ENCODE measurements at places on chromosomes 4 and X.

DNA sequence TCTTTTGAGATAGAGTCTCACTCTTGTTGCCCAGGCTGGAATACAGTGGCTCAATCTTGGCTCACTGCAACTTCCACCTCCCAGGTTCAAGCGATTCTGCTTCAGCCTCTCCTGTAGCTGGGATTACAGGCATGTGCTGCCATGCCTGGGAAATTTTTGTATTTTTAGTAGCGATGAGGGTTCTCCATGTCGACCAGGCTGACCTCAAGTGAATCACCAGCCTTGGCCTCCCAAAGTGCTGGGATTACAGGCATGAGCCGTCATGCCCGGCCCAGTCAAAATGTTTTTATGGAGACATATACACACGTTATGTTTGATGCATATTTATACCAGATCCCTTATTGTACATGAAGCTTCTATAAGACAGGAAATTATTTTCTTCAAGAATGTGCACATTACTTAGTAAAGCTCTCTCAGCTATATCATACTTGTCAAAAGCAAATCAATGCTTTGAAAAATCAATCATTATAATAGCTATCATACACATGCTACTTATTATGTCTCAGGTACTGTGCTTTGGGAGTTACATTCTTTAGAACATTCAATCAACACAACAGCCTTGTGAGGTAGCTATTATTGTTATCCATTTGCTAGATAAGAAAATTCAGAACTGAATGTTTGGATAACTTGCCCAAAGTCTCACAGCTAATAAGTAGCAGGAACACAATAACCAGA lies 269.2 kb downstream of the FSTL5 start:
- DNase-seq: peak; percentile 14

GRCh38 chrX:101022020-101022419 lies 29.9 kb downstream of the TRMT2B start:
- no peak for DNase-seq

DNA sequence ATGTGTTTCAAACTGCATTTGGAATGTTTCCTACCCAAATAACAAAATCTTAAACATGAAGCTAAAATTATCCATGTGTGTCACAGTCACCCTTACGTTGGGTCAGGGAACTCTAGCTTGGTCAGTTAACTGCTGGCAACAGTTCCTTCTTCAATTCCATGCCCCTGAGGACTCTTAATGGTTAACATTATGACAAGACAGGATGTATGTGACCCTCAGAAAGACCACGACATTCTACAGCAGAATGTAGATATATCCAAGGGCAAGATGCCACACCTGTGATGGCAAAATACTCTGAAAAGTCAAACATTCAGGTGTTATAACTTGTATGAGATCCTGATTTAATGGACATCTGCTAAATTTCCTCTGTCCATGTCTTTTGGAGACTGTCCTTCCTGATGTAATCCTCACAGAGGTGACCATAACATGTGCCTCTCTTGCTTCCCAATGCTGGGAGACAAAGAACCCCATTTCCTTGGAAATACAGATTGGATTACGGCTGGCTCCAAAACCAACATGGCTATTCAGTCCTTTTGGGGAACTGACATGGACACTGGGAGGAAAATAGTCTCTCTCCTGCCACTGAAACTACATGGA lies 39.1 kb downstream of the YTHDC1 start:
- no peak for DNase-seq

DNA sequence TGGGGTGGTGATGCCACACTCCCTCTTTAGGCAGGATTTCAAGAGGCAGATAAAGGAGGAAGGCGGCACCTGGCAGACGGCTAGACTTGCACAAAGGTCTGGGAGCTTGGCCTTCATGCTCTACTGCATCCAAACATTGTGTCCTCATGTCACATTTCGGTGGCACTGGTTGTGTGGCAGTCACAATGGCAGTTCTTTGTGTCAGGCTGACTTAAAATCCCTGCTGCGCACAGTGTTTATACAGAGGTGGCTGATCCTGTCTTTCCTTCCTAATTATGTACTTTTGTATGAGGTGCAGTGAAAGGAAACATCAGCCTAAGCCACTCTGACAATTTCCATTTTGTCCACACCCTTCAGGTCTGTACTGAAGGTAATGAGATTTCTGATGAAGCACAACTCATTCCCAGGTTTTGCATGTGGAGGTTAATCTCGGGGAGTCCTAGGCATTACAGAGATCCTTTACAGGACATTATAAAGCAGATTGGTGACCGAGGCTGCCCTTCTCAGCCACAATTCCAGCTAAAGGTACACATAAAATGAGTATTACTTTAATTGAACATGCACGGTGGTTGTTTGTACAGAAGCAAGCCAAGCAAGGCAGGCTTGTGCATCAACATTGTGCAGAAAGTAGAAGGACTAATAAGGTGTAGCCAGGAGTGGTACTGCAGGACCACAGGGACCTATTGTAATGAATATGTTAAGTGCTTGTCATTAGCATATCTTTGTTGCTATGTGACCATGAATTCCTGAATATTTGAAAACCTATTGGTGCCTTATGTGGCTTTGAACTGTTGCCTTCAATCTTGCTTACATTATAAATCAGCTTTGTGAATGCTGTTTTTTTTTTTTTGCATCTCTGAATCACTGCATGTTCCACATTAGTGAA lies 147.6 kb downstream of the STK32B start:
- DNase-seq: no peak

DNA sequence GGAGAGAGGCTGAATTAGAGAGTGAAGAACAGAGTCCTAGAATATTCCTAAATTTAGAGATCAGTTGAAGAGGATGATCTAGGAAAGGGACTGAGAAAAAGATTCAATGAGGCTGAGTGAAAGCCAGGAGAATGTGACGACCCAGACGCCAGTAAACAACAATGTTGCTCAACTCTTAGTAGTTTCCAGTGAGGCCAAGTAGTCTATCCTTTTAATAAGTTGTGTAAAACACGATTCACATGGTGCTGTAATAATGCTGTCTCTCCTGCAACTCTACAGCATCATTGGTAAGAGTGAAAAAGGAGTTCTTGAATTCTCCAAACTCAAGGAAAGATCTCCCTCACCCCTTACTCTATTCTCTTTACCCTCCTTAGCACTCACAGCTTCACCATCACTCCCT lies 140.3 kb downstream of the CFAP299 start:
- DNase-seq: no peak

GRCh38 chr4:28682847-28683246 lies 1822.2 kb downstream of the STIM2 start:
- DNase-seq: no peak

- no peak for DNase-seq
Observed at GRCh38 chrX:42107495-42108488, 184.4 kb upstream of the CASK start.

DNA sequence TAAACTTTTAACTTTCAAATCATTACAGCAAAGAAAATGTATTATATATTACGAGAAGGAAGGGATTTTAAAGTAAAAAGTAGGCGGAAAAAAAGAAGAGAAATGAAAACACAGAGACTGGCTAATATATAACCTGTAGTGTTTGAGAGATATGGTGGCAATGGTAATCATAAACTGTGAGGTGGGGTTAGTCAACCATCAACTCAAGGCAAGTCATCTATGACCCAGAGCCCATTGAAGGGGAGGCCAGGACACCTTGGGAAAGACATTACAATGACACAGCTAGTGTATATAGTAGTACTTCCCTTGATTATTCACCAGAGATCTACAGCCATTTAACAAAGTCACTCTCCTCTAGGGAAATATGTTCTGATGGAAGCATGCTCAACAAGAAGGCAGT lies 423.9 kb upstream of the PITX2 start:
- no peak for DNase-seq

- DNase-seq: peak; percentile 32
Observed at GRCh38 chr4:105215609-105216313, 69.1 kb downstream of the TET2 start.

DNA sequence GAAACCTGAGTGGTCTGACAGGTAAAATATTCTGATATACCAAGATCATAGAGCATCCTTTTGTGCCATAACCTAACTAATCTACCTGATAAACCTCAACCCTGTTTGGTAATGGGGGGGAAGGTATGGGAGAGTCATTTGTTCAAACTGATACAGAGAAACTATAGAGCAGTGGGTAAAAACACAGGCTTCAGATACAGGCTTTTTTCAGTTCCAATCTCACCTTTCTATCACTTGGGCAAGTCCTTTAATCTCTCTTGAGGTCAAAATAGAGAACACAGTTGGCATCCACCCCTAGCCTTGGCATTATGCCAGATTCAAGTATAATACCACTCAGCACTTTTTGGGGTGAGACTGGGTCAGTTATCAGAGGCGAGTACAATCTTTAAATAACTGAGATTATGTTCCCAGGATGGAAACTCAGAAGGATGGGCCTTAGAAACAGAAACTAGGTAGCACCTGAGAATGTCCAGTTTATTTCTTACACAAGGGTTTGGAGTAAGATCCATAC lies 880 bp upstream of the ETDC start:
- DNase-seq: no peak

DNA sequence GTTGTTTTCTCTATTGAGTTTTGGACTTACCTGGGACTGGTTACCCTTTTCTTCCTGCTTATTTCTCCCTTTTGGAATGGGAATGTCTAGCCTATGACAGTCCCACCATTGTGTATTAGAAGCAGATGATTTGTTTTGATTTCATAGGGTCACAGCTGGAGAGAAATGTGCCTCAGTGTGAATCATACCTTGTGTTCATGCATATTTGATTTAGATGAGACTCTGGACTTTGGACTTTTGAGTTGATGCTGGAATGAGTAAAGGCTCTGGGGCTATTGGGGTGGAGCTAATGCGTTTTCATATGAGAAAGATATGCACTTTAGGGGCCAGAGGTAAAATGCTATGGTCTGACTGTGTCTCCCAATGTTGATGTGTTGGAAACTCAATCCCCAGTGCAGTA lies 30.5 kb upstream of the TEX13C start:
- no peak for DNase-seq

GRCh38 chr4:67576059-67576466 lies 17.5 kb downstream of the STAP1 start:
- DNase-seq: no peak

GRCh38 chr4:68655764-68656444 lies 14.5 kb downstream of the UGT2B15 start:
- DNase-seq: no peak

DNA sequence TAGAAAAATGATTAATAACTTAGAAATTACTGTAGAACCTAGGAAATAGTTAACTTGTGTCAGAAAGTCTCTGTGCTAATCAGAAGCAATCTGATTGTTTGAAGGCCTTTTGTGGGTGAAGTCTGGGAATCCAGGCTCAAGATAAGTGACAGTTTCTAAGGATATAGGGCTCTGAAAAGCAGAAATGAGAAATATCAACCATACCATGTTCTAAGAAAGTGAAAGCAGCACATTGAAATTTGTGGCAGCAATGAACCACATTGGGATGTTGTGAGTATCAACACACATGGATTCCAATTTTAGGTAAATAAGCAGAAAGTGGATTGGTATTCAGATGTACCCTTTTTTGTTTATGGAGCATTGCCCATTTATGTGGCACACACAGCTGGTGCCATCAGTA lies 464.6 kb downstream of the IL15 start:
- DNase-seq: no peak

Data from HCEC 1CT (cell line).